Epithelial cell of alveolus of lung (primary cell): ENCODE measurements at places on chromosomes 7 and 10. TPM values are rescaled to one million over a fixed set of nuclear protein-coding genes. Genes with fewer than 3 reads are reported as not detected.

The WDR11 gene
- total RNA-seq, result 29.4 and 33.0 TPM in 2 replicates

The NKX1-2 gene
- 0.26 TPM in 1 of 2 replicates, not detected in the other for total RNA-seq

The ATG9B gene
- 0.13 and 0.64 TPM in 2 replicates for total RNA-seq

The MEOX2 gene
- total RNA-seq, result 0.13 and 59.3 TPM in 2 replicates
